Right ventricle myocardium inferior (tissue), 1 donor: ENCODE measurements at places on chromosomes 1 and 21.

GRCh38 chr1:94417728-94417977 is 536 bp upstream of the ABCD3 start:
- no peak for DNase-seq

DNA sequence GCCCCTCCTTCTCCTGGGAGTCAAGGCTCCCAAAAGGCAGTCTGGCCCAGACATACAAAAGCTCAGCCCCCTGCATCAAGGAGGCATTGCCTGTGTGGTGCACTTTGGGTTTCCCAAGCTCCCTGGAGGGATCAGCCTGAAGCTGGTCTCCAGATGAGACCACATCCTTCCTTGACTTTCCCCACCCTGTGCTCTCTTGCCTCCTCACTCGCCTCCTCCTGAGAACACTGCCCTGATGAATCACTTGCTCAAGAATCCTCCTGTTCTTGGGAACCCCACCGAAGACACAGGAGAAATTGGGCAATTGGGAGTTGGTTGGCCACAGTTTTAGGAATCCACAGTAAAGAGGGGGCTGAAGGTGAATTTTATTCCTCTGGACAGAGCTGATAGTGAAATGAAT is 34.8 kb upstream of the LYST start:
- DNase-seq: no peak

GRCh38 chr1:147598621-147599361 is 57.5 kb downstream of the BCL9 start:
- peak; percentile 74 for DNase-seq

- no peak for DNase-seq
These were observed 9.5 kb upstream of the BTG2 start for GRCh38 chr1:203295796-203296195.

DNA sequence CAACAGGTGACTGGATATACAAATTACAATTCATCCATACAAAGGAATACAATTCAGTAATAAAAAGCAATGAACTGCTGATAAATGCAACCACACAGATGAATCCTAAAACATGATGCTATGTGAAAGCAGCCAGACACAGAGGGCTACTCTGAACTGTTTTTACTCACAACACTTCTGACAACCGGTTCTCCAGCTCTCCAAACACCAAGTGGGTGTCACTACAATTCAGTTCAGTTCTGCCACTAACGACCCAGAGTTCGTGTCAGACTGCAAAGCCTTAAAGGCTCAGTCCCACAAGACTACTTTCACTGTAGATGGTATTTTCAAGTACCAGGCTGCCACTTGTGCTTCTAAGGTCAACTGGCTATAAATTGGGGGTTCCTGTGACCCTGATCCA is 119.4 kb downstream of the SLC16A1 start:
- no peak for DNase-seq

DNA sequence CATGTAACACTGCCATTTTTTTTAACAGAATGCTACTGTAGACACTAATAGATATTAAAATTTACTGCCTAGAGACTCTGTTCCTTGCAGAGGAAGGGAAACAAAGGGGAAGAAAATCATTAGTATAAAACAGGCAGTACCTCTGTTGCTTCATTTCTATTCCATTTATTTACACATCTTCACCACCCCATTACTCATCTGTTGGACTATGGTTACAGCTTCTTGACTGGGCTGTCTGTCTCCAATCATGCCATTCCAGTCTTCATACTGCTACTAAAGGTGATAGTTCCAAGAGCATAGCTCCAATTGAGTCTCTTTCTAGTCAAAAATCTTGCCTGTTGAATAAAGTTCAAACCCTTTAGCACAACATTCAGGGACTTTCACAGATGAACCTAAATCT is 22.2 kb upstream of the GPR25 start:
- DNase-seq: no peak

DNA sequence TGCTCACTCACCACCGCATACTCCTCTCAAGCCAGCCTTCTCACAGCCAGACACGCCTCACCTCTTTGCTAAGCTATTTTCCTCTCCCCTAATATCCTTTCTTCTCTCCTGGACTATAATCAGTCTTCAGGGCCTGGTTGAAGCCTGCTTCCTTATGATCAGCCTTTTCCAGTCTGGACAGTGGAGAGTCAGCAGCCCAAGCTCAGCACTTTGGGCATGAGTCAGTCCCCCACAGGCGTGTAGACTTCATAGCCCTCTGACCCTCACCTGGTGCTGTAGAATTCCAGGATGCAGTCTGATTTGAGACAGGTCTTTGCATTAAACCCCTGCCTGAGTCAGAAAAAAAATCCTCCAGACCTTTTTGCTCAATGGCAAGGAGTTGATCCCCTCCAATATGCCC is 2.5 kb downstream of the HPCAL4 start:
- DNase-seq: no peak

DNA sequence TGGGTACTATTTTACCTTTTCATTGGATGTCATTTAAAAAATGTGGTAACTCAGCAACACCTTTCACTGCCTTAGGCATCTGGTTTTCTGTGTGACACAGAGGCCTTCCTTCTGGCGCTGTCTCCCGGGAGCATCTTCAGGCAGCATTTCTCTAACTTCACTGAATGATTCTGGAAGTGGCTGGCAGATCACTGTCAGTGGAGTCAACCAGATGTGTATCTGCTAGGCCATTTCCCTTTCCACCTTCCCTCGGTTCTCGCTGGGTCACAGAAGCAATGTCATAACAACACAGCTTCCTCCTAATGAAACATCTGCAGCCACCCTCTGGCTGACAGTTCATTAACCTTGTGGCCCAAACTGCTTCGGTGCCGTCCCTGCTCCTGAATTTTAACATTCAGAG is 137.8 kb downstream of the KIF26B start:
- no peak for DNase-seq

DNA sequence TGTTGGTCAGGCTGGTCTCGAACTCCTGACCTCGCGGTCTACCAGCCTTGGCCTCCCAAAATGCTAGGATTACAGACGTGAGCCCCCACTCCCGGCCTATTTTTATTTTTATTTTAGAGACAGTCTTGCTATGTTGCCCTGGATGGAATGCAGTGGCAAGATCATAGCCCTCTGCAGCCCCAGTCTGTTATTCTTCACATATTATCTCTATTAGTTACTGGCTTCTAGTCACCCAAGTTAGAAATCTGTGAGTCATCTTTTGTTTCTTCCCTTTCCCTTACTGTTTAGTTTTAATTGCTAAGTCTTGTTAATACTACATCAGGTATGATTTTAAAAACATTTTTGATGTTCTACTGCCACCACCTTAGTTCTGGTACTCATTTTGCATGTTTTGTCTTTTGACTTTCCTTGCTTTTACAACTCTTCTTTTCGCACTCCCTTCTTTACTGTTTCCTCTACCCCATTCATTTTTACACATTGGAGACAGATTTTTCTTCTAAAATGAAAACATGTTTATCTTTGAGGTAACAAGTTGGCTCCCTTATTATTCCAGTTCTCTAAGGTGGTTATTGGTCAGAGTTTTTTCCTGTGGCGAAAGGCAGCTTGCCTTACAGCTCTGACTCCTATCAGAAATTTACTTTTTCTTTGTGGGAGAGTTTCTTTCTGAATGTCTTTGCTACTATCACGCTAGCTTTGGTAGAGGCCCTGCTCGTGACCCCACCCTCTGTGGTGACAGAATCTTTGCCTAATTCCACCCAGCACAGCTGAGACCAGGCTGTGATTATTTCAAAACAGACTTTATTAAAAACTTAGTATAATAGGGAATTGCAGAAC is 19.5 kb downstream of the ZMYM4 start:
- DNase-seq: no peak

GRCh38 chr1:117089996-117090395 is 29.9 kb downstream of the TTF2 start:
- DNase-seq: no peak

DNA sequence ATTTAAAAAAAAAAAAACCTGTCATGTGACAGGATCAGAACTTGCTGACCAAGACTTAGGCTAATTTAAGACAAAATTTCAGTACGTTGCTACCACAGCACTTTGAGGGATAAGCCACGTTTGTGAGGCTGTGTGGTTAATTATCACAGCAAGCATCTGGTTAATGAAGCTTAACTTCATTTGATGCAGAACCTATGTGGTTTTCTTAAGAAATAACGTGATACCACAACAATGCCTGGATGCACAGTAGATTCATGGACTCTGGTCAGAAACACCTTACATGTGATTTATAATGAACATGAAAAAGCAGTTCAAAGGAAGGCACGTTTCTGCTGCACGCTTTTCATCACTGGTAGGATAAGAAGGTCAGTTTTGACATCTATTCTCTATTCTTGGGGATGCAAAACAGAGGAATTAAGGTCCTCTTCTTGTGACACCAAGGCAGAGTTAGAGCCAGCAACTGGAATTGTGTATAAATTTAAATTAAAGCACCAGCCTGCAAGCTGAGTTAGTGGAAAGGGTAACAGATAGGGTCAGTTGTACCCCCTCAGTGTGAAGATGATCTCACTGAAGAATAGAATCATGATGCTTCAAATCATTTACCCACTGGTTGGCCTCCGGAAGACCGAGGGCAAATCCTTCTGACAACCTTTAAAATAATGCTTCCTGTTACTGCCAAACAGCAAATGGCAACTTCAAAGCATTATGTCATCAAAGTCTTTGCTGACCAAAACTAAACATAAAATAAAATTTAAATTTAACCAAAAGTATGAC is 6.0 kb upstream of the KRTAP8-1 start:
- no peak for DNase-seq

GRCh38 chr1:151511636-151512215 is 539 bp downstream of the CGN start:
- DNase-seq: no peak

DNA sequence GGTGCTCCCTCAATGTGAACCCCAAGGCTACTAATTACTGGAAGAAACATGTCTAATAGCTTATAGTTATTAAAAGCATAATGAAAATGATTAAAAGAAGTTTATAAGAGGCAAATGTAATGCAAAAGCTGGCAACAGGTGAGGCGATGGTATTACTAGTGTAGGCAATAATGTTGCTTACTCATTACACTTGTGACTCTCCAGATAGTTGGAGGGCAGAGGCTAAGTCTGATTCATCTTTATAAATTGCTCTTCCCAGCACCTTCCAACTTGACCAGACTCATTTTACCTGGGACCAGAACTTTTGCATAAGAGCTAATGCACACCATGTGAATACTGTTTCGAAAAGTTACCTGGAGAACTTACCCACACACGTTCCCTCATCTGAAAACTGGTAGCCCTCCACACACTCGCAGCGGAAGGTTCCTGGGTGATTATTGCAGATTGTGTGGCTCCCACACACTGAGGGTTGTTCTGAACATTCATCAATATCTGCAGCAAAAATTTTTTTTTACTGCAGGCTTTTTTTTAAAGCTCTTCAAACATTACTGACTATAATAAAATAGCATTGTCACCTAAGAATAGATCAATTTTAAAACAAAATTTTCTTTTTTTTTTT is 48.0 kb downstream of the NID1 start:
- DNase-seq: no peak

DNA sequence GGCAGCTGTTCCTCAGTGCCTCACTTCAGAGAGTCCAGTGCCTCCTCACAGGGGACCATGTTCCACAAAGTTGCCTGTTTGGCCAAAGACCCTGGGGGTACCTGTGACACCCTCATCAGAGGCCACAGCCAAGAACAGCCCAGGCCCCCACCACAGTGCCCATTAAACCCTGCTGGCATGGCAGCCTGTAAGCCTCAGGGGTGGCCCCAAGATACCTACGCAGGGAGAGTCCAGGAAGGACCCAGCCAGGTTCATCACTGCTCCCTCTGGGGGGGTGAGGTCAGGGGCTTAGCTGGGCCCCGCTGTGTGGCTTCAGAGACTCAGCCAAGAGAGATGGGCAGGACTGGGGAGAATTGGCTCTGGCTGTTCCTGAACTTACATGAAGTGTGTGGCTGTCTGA is 19.1 kb upstream of the PRDM16 start:
- DNase-seq: no peak
